ENCODE measurements at places on chromosomes 7 and 10.

DNA sequence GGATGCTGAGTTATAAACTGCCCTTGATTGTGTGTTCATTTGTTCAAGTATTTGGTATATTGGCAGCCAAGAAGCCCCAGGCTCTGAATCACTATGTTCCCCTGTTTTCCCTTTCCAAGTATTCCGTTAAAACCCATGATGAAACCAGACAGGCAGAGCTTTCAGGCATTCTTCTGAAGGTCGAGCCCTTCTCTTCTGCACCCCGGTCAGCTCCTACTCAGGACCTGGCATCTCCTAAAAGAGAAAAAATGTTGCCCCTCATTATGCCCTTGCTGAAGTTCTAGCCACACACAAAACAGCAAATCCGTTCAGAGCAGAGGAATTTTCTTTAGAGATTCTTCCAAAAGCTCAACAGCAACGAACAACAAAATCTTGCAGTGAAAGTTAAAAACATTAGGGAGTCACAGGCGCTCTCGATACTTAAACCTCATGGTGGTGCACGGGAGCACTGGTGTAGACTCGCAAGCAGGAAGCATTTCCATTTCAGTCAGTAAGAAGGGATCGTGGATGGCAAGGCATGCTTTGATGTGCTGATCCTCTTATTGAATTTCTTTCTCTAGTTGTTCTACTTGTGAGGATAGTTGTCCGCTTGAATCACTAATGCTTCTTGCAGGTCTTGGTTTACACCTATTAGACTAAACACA, 264.9 kb downstream of the SKIDA1 start:
- no peak for DNase-seq

DNA sequence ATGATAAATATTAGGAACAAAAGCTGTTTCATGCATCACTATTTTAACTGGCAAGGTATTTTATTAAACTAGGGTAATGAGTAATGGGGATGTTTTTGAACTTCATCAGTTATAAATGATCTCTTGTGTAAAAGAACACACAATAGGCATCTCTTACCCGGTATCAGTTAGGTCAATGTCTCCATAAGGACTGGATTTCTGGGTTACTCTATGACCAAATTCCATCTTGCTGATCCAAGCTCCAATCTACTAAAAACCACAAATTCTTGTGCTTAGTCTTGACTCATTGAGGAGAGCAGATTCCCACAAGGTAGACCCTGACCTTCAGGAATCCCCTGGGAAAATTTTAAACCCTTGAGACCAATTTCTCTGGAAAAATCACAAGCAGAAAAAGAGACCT, 1167.7 kb downstream of the XPNPEP1 start:
- no peak for DNase-seq

GRCh38 chr7:127064-127598, 65.2 kb upstream of the FAM20C start:
- DNase-seq: no peak

DNA sequence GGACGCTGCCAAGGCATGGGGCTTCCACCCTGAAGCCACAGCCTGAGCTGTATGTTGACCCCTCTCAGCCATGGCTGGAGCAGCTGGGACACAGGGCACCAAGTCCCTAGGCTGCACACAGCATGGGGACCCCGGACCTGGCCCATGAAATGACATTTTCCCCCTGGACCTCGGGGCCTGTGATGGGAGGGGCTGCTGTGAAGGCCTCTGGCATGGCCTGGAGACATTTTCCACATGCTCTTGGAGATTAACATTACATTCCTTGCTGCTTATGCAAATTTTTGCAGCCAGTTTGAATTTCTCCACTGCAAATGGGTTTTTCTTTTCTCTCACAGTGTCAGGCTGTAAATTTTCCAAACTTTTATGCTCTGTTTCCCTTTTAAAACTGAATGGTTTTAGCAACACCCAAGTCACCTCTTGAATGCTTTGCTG, 463.6 kb downstream of the ZWINT start:
- no peak for DNase-seq

DNA sequence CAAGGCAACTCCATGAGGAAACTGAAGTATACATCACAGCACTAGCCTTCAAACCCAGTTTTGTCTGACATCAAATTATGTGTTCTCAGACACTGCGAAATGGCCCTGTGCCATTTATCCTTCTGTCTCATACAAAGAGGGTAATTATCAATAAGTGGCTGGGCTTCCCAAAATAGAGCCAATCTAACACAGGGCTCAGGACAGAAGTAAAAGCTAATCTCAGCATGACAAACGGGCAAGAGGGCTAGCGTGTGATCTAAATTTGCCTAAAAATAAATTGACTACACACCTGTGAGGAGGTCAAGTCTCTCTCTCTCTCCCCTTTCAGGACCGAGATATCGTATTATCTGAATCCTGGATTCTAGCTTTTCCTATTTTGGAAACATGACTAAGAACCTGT, 67.2 kb downstream of the DGKB start:
- DNase-seq: no peak

- no peak for DNase-seq
These were observed 47.2 kb downstream of the OSBPL3 start for GRCh38 chr7:24932815-24933214.
